AG04450 (cell line): ENCODE measurements at places on chromosomes 7 and 10. TPM values are rescaled to one million over a fixed set of nuclear protein-coding genes. Genes with fewer than 3 reads are reported as not detected.

Gene SYT15
- polyA plus RNA-seq = 0.15 and 0.20 TPM in 2 replicates

Gene PNLIPRP2
- polyA plus RNA-seq = not detected in 2 replicates

Gene ADAM22
- 0.14 and 0.33 TPM in 2 replicates for polyA plus RNA-seq

Gene LEP
- polyA plus RNA-seq = not detected in 2 replicates

DNA sequence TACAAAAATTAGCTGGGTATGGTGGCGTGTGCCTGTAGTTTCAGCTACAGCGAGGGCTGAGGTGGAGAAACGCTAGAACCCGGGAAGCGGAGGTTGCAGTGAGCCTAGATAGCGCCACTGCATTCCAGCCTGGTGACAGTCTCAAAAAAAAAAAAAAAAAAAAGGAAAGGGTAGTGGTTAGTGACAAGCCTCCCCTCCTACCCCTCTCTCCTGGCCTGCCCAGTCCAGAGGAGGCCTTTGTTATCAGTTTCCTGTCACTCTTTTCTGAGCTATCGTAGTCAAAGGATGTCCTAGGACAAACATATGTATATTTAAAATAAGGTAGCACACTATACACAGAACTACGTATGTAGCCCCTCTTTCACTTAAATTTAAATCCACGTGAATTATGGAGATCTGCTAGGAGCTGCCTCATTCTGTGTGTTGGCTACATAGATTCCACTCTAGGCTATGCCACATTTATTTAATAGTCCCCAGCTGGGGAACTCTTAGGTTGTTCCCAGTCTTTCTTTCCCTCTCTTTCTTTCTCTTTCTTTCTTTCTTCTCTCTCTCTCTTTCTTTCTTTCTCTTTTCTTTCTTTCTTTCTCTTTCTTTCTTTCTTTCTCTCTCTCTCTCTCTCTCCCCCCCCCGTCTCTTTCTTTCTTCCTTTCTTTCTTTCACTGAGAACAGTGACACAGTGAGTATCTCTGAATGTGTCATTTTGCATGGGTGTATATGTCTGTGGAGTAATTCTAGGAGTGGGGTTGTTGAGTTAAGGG is 3.9 kb downstream of the TSPAN15 start:
- no peak for DNase-seq

DNA sequence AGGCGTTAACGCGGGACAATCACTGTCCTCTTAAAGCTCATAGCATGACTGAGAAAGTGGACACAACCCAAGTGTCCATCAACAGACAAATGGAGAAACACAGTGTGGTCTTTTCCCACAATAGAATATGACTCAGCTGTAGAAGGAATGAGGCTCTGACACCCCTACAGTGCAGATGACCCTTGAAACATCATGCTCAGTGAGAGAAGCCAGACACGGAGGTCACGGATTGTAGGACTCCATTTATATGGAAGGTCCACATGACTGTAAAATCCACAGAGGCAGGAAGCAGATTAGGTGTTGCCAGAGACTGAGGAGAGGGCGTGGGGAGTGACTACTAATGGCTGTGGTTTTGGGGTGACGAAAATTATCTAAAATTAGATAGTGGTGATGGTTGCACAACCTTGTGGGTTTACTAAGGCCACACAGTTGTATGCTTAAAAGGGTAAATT is 6.1 kb upstream of the NCAPG2 start:
- no peak for DNase-seq

- DNase-seq = no peak
Measured at GRCh38 chr10:133313192-133313591, 4.5 kb downstream of the ZNF511 start.

DNA sequence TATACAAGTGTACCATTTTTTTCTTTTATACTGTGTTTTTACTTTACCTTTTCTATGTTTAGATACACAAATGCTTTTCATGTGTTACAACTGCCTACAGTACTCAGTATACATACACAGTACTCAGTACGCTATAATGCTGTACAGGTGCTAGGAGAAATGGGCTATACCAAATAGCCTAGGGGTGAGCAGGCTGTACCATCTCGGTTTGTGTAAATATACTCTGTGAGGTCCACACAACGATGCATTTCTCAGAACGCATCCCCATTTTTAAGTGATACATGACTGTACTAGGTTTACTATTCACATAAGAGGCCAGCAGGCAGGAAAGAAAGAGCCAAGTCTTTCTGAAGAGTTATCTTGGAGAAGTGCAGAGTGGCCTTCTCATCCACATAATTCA is 426.4 kb upstream of the MTPN start:
- no peak for DNase-seq

DNA sequence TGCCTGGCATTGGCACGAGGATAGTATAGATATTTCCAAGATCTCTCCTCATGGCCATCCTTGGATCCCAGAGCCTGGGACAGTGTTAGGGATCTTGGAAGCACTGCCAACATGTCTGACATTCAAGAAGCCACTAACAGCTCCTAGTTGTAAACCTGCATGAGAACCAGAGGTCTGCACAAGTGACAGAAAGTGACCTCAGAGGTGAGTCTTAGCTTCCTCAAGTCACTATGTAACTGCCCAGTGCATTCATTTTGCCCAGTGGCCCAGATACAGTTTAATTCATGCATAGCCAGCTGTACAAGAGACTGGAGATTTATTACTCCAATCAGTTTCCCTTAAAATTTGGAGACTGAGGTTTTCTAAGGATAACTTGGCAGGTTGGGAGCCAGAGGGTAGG is 16.7 kb downstream of the SUGCT start:
- DNase-seq = no peak

DNA sequence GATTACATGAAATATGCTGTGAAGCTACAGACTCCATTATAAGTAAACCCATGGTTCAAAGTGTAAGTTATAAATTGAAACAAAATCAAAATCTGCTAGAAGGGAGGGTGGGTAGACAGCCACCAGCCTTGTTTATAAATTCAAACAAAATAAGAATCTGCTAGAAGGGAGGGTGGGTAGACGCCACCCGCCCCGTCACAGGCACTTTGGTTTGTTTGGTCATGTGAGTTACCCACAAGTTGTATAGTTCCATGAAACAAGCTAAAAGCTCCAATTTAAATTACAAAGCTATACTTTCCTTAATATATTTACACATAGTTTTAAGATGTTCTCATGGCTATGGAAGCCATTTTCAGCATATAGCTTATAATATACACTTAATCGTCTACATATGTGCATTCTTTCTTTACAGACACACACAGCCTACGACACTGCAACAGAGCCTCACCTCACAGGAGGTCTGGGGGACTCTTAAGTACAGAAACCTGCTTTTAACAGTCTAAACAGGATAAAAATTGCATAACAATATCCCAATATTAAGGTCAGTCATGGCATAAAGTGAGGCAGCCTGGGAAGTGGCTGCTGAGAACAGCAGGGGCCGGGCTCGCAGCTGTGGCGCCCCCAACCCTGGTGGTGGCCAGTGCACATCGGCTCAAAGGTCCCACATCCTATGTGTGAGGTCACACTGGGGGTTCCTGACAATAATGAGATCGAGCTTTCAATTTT is 28.1 kb upstream of the NCAPG2 start:
- DNase-seq = no peak

DNA sequence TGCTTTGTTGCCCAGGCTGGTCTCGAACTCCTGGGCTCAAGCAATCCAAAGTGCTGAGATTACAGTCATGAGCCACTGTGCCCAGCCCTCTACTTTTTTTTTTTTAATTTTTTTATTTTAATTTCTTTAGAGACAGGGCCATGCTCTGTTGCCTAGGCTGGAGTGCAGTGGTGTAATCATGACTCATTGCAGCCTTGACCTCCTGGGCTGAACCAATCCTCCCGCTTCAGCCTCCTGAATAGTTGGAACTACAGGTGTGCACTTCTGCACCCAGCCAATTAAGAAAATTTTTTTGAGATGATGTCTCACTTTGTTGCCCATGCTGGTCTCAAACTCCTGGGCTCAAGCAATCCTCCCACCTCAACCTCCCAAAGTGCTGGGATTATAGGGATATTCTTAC is 528.6 kb downstream of the GATA3 start:
- no peak for DNase-seq

DNA sequence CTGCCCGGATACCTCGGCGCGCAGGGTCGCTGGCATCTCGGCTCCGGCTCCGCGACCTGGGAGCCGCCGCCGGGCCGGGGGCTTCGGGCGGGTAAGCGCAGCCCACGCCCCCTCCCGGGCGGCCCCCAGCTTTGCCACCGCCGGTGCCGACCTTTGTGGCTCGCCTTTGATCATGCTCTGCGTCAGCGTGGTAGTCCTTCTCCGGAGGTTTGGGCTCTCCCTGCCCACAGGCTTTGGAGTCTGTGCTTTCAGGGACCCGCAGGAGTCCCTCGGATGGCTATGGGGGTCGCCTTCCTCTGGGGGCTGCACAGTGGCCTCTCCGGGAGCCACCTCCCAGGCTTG is 7.3 kb downstream of the ATP6V1F start:
- no peak for DNase-seq

DNA sequence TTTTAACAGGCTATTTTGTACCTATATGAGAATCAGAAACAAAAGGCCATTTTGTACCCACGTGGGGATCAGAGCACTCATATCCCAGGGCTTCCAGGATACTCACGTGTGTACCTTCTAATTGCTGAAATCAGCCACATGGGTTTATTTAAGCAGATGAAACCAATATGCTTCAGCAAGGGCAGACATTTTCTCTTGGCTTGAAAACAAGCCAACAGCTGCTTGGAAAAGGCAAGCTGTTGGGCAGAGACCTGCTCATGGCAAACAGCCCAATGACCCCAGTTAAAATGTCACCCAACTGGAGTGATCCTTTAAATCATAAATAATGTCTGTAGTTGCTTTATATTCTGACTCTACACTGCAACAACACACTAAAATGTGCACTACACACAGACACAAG is 26.5 kb upstream of the TOMM7 start:
- no peak for DNase-seq

DNA sequence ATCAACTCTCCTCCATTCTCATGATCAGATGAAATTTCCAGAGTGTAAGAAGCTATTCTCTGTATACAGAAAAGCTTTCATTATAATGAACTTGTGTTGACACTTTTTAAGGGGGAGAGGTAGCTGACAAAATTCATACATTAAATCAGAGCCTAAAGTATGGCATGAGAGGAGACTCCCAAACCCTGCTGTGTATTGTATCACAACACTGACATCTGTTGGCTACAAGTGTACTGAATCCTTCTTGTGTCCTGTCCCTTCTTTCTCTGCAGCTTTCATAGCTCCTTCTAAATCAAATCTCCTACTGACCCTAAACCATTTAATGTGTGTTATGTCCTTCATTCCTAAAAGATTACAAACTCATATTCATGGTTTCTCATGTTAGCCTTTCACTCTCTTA is 70.9 kb downstream of the GCC1 start:
- DNase-seq = peak; percentile 24

- no peak for DNase-seq
Measured at GRCh38 chr10:30227481-30227880, 121.6 kb downstream of the MTPAP start.

- DNase-seq = no peak
Measured at GRCh38 chr10:82628373-82628772, 753.4 kb downstream of the NRG3 start.

DNA sequence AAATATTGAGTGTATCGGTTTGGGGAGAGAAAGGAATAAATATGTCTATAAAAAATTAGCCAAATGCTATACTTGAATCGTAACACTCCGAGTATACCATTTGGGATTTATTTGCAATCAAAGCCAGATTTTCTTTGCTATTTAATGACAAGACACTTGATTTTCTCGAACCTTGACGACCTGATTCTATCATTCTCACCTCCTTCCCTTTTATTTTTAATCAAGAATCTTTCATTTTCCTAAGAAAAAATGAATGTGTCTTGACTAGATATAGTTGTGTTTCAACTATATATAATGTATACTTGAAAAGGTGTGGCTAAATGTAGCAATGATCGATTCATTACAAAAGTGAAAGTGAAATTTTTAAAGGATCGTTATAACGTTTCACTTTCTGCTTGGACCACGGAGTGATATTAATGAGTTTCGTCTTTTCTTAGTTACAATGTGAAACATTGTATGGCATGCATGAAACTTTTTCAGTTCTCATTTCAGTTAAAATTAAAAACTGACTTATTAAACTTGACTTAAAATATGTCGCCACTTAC is 562 bp downstream of the NUB1 start:
- no peak for DNase-seq

DNA sequence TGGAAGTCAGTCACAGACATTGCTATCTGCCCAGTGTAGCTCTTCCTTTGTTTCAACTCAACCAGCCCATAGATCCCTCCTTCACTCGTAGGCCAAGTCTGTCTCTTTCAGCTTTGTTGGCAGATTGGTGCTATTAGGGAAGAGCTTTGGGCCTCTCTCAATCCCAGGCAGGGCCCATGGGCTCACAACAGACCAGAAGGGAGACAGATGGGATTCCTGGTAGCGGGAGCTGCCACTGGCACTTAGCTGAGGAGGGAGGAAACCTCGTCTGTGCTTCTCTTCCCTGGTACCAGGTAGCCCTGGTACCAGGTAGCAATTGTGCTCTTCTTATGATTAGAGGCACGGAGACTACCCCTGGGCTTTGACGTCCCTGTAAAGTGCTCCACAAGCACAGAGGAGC is 592.0 kb downstream of the TYW1 start:
- DNase-seq = no peak

GRCh38 chr7:137462074-137462715 is 118.7 kb upstream of the PTN start:
- no peak for DNase-seq

DNA sequence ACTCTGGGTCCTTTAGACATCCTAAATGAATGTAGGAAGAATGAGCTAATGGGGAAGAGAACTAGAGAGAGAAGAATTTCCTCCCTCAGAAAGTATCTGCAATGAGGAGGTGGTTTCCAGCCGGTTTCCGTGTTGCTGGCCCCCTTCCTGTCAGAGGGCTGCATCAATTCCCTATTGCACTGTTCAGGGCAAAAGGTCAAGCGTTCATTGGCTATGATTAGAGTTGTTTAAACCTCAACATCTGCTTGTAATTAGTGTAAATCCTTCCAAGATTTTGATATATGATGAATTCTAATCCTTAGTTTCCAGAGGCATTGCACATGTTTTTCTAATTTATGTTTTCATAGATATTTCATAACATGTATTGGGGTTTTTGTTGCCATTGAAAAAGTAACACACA is 107.3 kb upstream of the SGCE start:
- no peak for DNase-seq

- DNase-seq = no peak
Measured at GRCh38 chr10:112698133-112698817, 251.3 kb downstream of the VTI1A start.

- DNase-seq = no peak
Measured at GRCh38 chr10:73979141-73979808, 18.6 kb upstream of the VCL start.

GRCh38 chr10:118582511-118582910 is 12.9 kb downstream of the PRLHR start:
- DNase-seq = no peak

DNA sequence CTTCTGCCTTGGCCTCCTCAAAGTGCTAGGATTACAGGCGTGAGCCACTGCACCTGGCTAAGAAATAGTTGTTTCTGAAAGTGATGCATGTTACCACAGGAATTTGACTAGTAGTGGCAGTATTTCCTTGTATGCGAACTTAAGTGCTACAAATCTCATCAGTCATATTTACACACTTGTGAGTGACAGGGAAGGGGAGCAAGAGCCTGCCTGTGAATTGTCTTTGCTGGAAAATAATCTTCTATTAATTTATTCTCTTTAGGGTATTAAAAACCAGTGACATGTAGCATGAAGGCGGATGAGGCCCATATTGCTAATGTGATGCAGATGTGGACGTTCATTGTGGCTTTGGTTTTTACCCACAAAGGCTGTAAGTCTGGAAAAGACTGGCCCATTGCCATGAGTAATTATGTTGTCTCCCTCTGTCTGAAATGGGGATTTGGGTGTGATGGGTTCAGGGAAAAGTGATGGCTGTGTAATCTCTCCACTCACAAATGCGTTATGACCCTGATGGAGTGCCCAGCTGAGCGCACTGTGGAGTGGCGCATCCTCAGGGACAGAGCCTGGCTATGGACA is 97.6 kb downstream of the CCNY start:
- no peak for DNase-seq
